Inflammatory macrophage treated with lipopolysaccharide for 4 hours (primary cell): ENCODE measurements at places on chromosomes 3 and 15.
A peak's percentile ranks its signal among the peaks of the same experiment; 100 is the strongest.

DNA sequence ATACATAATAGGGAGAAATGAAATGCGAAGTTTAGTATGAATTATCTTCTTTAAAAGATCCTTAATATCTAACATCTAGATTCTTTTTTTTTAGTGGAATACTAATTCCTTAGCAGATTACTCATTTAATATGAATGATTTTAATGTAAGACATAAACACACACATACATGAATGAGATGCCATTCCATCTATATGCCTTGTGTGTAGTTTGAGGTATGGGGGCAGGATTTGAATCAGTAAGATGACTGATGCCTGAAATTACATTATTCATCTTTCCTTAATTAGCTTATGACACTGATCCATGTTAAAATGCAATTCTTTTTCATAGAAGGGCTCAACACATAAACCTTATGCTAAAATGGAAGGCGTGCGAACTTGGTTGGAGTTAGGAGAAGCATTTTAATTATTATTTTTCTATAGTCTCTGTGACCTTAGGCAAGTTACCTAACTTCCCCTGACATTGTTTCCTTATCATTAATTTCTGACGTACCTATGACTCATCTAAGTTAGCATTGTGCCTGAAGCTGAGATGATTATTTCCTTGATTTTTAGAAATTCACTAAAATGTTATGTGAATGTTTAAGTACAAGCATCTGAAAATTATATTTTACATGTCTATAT lies 10.8 kb upstream of the BNIP2 start:
- peak; percentile 35 for DNase-seq

DNA sequence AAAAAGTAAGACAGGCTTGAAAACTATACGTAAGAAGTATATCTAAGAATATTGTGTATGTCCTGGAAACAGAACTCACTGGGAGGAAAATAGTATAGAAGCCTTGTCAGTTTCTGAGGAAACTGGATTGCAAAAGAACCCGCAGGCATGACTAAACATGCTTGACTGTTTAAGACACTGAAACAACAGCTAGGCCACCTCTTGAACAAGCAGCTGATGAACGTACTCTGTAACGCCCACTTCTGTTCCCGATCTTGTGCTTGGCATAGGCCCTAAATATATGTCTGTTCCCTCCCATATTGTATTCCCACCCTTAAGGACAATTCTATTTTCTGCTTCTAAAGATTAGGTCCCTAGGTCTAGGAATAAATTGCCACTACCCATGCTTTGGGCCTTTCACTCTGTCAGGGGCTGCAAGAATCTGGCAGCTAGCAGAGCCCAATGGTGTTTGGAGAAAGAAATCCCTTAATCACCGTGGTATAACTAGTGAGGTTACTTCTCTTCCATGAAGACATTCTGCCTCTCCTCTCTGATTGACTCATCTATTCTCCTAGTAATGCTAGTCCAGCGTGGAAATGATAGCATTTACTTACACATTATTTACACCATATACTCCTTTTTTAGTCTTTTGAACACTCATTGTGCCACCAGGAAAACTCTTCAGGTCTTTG lies 46.2 kb downstream of the CD200 start:
- DNase-seq: peak; percentile 96

GRCh38 chr15:26069231-26069641 lies 206.1 kb upstream of the ATP10A start:
- no peak for DNase-seq

DNA sequence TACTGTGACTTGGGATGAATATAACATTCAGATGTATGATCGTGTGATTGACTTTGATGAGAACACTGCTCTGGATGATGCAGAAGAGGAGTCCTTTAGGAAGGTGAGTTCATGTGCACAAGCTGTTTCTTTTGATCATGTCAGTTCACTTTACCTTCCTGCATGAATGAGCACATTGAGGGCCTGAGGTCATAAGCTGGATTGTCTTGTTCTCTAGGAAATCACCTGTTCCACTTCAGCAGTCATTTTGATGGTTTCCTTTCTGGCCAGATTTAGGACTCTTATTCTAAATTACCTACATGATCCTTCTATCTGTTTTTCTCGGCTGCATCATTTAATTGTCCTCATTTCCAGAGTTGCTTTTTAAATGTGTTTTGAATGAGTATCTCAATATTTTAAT lies 4.1 kb downstream of the RCN2 start:
- no peak for DNase-seq
